ENCODE measurements at places on chromosomes 3 and 15. TPM values are rescaled to one million over a fixed set of nuclear protein-coding genes. Genes with fewer than 3 reads are reported as not detected.

The GP9 gene
- not detected for total RNA-seq

DNA sequence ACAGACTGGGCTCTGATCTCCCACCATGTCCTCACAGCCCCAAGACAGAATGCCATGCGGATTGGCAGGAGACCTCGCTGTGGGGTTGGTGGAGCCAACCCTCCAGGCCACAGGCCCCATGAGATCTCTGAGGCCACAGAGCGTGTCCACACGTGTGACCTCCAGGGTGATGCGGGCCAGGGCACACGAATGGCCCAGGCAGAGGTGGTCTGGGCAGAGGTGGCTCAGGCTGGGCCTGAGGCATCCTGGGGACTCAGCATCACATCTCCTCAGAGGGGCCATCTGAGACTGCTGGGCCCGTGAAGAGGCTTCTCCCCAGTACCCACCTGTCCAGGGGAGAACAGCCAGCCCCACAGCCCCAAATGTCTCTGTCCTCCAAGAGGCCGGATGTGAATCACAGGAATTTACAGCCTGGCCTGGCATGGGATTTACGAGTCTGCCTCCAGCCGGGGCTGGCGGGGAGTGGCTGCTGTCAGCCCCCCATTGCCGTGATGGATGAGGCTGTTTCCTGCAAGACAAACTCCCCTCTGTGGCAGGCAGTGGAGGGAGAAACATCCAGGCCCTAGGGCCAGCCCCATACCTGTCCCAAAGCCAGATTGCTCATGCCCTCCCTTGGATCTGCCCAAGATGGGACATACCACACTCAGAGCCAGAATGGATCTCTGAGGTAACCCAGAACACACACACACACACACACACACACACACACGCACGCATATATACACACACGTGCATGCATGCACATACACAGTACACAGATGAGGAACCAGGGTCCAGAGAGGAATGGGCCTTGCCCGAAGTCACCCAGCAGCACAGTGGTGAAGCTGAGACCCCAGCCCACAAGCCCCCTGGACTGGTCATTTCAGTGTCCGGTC is 208.3 kb downstream of the TBC1D2B start:
- no peak for DNase-seq

GRCh38 chr3:168186293-168186983 is 90.7 kb upstream of the GOLIM4 start:
- DNase-seq: no peak

- DNase-seq: no peak
Observed at GRCh38 chr3:117814975-117815374, 1105.4 kb downstream of the TUSC7 start.

DNA sequence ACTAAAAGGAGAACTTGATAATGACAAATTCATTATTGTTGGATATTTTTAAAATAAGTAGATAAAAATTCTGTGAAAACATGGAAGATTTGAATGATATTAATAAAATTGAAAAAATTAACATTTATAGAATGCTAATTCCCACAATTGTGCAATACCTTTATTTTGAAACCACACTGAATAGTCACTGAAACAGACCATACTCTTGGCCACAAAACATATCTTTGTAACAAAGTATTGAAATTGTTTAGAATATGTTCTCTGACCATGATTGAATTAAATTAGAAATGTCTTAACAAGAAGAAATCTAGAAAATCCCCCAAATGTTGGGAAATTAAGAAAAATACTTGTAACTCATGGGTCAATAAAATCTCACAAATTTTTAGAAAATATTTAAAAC is 49.2 kb downstream of the ARHGAP11B start:
- DNase-seq: no peak

The SLC24A5 gene
- total RNA-seq: not detected

The CHRNA3 gene
- total RNA-seq: not detected

The EPHB3 gene
- not detected for total RNA-seq

The C2CD4B gene
- total RNA-seq: 1.5 TPM

DNA sequence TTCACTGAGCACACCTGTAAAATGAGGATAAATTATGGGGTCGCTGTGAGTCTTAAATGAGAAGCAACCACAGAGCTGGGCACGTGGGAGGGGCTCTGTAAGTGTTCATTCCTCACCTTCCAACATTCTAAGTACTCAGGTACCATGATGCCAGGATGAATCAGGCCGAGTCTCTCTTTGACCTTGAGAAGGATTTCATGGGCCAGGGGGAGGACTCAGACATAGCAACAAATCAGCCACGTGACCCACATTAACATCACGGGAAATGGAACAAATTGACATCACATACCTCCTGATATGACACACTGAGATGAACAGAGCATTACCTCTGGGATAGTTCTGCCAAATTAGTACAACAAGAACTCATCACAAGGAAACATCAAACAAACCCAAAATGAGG is 35.2 kb upstream of the USP3 start:
- DNase-seq: peak; percentile 72

The NOX5 gene
- 0.02 TPM for total RNA-seq

All from activated CD4-positive, alpha-beta memory T cell treated with anti-CD3 and anti-CD28 coated beads for 36 hours (primary cell).